ENCODE measurements at places on chromosomes 4 and X. TPM values are rescaled to one million over a fixed set of nuclear protein-coding genes. Genes with fewer than 3 reads are reported as not detected.

USO1 gene
- total RNA-seq = 83.4 TPM

NKX6-1 gene
- total RNA-seq = 102 TPM

DNA sequence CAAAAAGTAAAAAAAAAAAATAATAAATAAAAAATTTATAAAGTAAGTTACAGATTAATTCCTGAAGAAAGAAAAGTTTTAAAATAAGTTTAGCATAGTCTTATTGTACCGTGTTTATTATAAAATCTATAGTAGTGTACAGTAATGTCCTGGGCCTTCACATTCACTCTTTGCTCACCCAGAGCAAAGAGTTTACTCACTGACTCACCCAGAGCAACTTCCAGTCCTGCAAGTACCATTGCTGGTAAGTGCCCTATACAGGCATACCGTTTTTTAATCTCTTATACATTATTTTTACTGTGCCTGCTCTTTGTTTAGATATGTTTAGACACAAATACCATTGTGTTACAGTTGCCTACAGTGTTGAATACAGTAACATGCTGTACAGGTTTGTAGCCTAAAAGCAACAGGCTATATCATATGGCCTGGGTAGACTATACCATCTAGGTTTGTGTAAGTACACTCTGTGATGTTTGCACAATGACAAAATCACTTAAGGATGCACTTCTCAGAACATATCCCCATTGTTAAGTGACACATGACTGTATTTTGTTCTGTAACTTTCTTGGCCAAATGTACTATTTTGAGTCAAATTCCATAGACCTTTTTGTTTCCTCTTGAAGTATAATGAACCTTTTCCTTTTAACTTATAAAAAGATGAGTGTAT lies 199.0 kb upstream of the NUDT6 start:
- no peak for ATAC-seq

- ATAC-seq = no peak
Measured at GRCh38 chrX:11421805-11422524, 128.8 kb downstream of the AMELX start.

DNA sequence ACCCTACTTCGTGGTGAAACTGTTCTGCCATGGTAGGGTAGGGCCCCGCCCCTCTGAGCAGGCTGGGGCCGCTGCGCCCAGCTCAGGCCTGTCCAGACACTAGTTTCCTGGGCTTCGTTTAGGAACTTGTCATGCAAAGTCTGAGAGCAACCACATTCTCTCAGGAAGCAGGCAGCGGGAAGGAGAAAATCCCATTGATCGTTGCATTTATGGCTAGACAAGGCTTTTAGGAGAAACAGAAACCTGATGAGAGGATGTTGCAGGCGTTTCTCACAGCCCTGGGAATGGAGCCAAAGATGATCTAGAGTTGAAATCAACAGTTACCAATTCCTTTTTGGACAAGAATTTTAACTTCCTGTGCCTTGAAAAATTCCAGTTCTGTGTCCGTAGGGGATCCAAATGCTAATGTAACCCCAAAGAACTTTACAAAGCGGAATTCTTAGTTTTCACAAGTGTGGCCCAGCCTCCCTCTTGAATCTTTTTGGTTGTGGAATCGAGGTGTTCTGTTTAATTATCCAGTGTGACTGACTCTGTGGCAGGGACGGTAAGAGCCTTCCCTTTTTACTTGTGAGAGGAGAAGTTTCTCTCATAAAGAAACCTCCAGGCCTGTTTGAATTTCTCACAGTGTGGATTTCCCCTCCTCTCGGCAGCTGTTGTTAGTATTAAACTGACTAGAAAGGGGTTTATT lies 4.5 kb upstream of the CXCL9 start:
- peak; percentile 31 for ATAC-seq

GRCh38 chr4:7381221-7381889 lies 53.4 kb downstream of the PSAPL1 start:
- ATAC-seq = peak; percentile 51

DNA sequence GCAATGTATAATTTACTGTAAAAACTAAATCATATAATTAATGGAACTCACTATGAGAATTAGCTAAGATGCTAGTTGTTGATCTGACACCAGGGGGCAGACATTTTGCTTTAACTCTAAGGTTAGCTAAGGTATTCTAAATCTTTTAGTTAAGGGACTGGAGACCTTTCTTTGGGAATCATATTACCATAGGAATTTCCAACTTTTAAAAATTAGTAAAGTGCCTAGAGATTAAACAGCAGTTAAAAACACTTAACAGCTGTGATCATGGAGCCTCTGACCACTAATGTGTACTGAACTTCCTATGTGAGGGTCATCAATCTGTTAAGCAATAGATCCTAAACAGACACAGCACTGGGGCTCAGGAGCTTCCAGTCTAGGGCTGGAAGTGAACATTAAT lies 226.6 kb downstream of the NSUN7 start:
- ATAC-seq = peak; percentile 51

DNA sequence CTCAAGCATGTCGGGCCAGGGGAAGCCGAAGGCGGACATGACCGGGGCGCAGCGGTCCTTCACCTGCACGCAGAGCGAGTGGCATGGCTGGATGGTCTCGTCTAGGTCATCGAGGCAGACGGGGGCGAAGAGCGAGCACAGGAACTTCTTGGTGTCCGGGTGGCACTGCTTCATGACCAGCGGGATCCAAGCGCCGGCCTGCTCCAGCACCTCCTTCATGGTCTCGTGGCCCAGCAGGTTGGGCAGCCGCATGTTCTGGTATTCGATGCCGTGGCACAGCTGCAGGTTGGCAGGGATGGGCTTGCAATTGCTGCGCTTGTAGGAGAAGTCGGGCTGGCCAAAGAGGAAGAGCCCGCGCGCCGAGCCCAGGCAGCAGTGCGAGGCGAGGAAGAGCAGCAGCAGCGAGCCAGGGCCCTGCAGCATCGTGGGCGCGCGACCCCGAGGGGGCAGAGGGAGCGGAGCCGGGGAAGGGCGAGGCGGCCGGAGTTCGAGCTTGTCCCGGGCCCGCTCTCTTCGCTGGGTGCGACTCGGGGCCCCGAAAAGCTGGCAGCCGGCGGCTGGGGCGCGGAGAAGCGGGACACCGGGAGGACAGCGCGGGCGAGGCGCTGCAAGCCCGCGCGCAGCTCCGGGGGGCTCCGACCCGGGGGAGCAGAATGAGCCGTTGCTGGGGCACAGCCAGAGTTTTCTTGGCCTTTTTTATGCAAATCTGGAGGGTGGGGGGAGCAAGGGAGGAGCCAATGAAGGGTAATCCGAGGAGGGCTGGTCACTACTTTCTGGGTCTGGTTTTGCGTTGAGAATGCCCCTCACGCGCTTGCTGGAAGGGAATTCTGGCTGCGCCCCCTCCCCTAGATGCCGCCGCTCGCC lies at the start of gene SFRP2:
Gene SFRP2 (minus strand): TSS at position 671 of the 864 bp plus-strand sequence. CDS start 248 bp downstream, at position 423.
- ATAC-seq = no peak

DNA sequence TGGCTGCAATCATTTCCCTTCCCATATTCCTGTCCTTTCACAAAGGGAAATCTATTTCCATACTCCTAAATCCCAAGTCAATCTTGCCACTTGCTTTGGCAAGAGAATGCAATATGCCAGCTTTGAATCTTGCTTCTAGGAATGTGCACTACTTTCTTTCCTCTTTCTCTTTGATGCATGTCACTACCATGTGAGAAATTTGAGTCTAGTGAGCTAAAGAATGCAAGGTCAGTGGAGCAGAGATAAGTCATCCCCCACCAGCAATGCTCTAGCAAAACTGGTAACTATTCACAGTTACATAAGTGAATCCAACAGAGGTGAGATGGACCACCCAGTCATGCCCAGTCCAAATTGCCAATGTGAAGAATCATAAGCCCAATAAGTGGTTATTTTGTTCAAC lies 910.4 kb downstream of the RAB28 start:
- ATAC-seq = no peak

DNA sequence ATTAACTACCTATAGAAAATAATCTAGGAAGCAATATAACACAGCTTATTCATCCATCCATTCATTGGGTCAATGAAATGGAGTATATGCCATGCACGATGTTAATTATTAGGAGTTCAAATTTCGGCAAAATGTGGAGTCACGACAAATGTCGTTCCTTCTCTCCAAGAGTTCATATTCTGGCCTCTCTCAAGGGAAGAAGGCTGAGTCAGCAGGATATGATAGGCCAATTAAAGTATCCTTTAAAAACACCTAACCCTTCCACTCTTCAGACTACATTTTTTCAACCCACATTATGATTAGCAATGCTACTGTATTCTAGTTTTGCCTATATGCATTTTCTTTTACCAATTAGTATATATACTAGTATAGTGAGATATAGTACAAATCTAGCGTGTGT lies 163.1 kb downstream of the LARP7 start:
- ATAC-seq = no peak
